ENCODE measurements at places on chromosomes 11 and 22.
A peak's percentile ranks its signal among the peaks of the same experiment; 100 is the strongest.

DNA sequence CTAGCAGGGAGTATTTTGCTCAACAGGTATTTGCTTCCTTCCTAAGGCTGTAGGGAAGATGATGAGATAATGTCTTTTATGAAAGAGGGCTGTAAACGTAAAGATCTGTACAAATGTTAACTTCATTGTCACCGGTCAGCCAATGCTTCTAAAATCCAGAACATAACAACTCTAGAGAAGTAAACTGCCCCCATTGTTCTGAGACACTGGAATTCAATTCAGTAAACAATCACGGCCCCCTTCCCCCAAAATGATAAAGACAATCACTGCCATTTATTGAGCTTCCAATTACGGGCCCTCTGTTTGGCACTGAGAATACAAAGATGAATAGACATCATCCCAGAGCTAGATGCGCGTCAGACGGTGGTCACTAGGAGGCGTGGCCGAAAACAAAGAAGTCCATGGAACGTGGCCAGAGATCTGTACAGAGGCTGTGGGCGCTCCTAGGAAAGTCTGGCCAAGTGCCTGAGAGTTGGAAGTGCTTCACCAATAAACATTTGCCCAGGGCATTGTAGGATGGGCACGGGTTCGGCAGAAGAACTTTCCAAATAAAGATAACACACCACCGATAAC, 576 bp downstream of the TMEM258 start:
- peak; percentile 75 for DNase-seq

- no peak for DNase-seq
These were observed 80.3 kb downstream of the BUD13 start for GRCh38 chr11:116692318-116693101.

- DNase-seq = no peak
These were observed 12.6 kb upstream of the AHNAK start for GRCh38 chr11:62559204-62559603.

DNA sequence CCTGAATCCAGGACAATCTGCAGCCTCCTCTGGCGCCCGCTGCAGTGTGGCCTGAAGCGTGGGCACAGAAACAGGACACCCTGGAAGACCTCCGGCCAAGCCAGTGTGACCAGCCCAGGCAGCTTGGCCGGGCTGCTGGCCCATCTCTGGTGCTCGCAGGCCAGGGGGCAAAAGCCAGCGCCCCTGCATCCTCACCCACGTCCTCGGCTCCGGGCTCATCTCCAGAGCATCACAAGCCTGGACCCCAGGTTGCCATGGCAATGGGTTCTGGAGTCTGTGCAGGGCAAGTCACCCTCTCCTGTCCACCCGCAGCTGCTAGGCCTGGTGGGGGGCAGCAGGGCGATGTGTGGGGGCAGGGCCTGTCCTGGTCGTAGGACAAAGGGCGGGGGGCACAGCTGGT, 9.3 kb upstream of the PDGFB start:
- no peak for DNase-seq

GRCh38 chr11:102783720-102784119, 3.3 kb upstream of the MMP10 start:
- DNase-seq = no peak

DNA sequence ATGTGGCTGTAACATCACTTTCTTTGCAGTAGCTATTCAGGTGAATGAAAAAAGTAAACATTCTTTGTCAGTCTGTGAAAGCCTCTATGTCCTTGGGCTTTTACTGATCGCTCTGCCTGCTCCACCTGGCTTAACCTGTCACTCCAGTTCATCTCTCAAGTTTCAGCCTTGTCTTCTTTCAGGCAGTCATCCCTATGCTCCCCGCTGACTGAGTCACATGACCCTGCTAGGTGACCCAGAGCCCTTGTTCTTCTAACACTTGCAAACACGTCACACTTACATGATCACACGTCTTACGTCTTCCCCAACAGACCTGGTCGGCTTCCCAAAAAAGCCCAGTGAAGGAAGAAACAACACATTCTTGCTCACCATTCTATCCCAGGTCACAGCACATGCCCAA, 499.3 kb upstream of the TENM4 start:
- no peak for DNase-seq

- no peak for DNase-seq
These were observed 414 bp downstream of the JOSD1 start for GRCh38 chr22:38700270-38700788.

GRCh38 chr22:50014655-50015401, 2.3 kb upstream of the IL17REL start:
- no peak for DNase-seq

- DNase-seq = no peak
These were observed 13.7 kb downstream of the BIRC2 start for GRCh38 chr11:102360681-102361080.

DNA sequence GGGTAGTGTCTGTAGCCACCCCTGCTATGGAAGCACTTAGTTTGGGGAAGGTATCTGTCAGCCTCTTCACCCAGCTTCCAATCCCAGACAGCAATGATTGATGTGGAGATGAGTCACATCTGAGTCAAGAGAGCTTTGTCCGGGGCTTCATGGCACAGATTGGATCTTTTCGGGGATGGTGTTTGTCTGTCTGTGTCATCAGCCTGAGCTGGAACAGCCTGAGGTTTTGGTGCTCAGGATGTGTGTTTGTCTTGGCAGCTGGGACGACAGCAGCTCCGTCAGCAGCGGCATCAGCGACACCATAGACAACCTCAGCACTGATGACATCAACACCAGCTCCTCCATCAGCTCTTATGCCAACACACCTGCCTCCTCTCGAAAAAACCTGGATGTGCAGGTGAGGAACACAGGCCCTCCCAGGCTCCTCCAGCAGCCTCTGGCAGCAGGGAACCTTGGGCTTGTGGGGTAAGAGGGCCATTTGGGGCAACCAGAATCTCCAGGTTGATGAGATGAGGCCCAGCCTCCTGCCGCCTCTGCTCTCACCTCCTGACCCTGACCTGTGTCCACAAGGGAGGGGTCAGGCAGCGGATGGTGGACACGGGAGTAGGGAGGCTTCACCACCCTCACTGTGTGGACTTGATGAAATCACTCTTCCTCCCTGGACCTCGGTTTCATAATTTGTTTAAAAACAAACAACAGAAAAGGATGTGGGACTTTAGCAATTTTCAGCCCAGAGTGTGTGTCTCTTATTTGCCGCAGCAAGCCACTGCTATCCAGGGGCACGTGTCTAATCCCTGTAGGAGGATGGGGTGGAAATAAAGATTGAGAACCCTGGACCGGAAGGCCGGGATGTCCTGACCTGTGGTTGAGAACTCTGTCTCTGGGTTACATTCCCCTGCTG, 124.3 kb downstream of the DBX1 start:
- no peak for DNase-seq

- DNase-seq = peak; percentile 25
These were observed 13.4 kb upstream of the ST14 start for GRCh38 chr11:130145975-130146776.

GRCh38 chr11:15602785-15603567, 488.3 kb downstream of the INSC start:
- DNase-seq = no peak

DNA sequence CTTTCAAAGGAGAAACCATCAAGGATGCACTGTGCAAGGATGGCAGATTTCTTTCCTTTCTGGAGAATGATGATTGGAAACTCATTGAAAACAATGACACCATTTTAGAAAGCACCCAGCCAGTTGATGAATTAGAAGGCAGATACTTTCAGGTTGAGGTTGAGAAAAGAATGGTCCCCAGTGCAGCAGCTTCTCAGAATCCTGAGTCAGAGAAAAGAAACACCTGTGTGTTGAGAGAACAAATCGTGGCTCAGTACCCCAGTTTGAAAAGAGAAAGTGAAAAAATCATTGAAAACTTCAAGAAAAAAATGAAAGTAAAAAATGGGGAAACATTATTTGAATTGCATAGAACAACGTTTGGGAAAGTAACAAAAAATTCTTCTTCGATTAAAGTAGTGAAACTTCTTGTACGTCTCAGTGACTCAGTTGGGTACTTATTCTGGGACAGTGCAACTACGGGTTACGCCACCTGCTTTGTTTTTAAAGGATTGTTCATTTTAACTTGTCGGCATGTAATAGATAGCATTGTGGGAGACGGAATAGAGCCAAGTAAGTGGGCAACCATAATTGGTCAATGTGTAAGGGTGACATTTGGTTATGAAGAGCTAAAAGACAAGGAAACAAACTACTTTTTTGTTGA, 9.8 kb downstream of the FAM111A start:
- peak; percentile 86 for DNase-seq

- DNase-seq = no peak
These were observed 982.2 kb downstream of the BRD1 start for GRCh38 chr22:48845356-48845936.

- DNase-seq = no peak
These were observed 264 bp downstream of the CHEK1 start for GRCh38 chr11:125625225-125625629.

DNA sequence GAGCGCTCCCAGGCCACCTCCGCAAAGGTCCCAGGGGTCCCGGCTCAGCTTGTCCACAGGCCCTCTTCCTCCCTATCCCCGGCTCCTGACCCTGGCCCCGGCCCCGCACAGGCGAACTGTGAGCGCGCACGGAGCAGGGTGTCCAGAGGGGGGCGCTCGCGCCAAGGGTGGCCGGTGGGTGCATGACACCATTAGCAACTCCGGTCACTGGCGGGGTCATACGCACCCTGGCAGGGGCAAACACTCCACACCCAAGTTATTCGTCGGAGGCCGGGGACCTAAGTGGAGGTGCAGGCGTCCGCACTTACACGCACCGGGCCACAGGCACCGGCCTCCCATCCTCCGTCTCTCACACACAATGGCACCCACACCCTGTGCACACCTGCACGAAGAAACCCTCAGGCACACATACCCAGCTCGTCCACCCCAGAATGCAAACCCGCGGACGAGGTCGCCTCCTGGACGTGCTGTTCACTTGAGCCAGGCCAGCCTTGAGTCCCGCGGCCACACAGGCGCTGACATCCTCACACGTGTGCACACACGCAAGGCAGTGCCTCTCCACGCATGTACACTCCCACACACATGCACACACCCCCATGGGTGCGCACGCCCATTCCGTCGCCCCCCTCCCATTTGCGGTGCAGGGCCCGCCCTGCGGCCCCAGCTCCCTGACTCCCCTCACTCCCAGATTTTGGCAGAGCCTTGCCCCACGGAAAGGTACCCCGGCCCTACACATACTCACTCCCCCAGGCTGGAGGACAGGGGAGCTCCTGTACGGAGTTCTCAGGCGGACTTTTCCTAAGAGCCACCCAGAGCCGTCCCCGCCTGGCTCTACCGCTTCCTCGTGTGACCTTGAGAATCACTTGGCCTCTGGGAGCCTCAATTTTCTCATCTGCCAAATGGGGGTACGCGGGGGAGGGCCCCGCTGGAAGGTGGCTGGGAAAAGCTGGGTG, at the start of gene RASGRP2:
TSS of gene RASGRP2 (minus strand) at position 552 of the 953 bp plus-strand sequence. CDS start 1,276 bp downstream, outside the sequence.
- DNase-seq = peak; percentile 67

GRCh38 chr11:128488471-128488870, 98.9 kb downstream of the ETS1 start:
- no peak for DNase-seq

Measured in GM12865 (cell line).